Activated CD4-positive, alpha-beta T cell treated with anti-CD3 and anti-CD28 coated beads, Interleukin-2, amount 50 U/mL, for 24 hours (primary cell): ENCODE measurements at places on chromosomes 5 and 9.

DNA sequence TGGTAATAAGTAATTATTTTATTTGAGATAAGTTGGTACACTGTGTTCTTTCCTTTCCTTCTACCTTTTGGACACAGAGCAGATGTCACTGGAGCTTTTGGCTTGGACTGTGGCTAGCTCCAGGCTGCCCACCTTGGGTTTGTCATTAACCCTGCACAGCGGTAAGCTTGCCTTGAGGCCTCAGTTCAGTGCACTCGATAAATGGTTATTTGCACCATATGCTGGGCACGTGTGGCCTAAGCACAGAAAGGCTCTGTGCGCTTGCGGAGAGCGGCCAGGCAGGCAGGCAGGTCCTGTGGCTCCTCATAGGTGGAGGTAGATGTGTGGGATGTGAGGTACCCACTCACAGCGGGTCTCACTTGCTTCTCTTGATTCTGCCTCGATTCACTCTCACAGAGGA, 30.0 kb upstream of the TENT4A start:
- no peak for DNase-seq

DNA sequence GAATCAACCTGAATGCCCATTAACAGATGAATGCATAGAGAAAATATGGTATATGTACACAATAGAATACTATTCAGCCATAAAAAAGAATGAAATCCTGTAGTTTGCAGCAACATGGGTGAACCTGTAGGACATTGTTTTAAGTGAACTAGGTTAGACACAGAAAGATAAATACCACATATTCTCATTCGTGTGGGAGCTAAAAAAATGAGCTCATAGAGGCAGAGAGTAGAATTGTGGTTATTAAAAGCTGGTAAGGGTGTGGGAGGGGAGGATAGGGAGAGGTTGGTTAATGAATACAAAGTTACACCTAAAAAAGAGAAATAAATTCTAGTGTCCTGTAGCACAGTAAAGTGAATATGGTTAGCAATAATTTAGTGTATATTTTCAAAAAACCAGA, 23.5 kb downstream of the PTTG1 start:
- DNase-seq, result no peak

DNA sequence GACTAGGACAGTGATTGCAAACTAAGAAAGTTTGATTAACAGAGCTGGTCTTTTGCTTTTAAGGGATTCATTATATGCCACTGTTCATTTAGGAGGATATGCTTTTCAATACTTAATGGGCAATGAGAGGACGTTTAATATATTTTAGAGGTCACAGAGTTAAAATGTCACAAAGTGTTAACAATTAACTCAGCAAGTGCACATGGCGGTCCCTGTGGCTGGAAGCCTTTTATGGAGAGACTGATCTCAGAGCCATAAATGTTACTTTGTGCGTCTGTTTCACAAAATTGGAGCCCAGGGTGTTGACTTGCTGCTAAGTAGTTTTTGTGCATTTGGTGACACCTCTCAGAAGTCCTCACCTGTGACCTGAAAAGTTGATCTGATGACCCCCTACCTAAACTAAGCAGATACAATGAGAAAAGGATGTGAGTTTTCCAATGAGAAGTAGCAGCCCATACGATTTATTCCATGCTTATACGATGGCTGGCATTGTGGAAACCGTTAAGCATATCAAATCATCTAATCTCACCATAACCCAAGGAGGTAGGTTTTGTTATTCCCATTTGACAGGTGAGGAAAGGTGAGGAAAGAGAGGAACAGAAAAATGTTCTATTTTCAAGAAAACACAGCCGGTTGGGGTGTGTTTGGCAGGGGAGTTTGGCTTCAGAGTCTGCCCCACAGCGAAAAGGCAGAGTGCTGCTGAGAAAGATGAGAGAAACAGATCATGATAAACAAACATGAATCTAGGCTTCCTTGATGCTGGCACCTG, 64.4 kb downstream of the CMYA5 start:
- no peak for DNase-seq

GRCh38 chr5:72036951-72037350, 70.3 kb upstream of the MAP1B start:
- DNase-seq, result no peak

- no peak for DNase-seq
These were observed 59.2 kb upstream of the STK32A start for GRCh38 chr5:147175516-147176097.

- no peak for DNase-seq
These were observed 85.8 kb downstream of the KCNIP1 start for GRCh38 chr5:170589643-170590042.

- no peak for DNase-seq
These were observed 24.9 kb downstream of the HK3 start for GRCh38 chr5:176874198-176874780.

- DNase-seq, result peak; percentile 74
These were observed 90.0 kb downstream of the PRRT1B start for GRCh38 chr9:131635285-131635684.

GRCh38 chr5:180060192-180060591, 11.4 kb downstream of the RNF130 start:
- no peak for DNase-seq

DNA sequence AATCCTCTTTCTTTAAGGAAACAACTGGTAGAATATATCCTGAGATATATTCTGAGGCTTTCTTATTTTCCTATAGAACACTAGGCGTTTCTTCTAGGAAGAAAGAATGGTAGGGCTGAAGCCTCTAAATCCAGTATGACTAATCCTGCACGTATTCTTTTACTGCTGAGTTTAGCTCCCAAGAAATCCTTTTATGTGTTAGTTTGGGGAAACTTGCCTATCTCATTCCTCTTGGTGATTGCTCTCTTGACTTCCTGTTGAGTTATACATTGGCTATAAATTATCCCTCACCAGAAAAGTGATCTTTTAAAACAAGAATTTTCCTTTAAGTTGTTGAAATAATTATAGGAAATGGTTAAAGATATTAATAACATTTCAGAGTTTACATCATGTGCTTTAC, 422.9 kb downstream of the TMEM161B start:
- DNase-seq, result no peak

DNA sequence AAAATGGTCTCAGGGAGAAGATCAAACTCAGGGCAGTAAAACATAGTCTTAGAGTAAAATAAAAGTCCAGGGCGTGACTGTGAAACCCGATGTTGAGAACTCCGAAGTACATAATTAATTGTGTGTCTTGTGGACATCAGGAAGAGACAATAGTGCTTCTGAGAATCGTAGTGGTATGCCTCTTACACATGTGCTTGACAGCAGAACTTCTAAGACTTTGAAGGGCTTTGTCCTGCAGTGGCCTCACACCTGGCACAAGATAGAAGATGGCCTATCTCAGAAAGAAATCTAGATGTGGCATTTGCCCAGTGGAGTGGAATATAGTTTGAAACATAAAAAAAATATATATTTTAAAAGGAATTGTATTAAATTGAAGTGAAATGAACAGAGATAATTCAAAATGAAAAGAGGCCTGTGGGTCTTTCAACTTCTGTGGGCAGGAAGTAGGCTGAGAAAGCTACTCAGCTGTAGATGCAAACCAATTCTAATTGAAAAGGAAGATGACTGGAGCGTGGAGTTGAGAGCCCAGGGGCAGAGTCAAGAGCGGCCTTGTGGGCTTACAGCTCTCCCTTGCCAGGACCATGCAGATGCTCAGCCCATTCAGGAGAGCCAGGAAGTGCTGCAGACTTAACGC, 468.4 kb downstream of the KDM4C start:
- DNase-seq, result no peak
